ENCODE measurements at places on chromosomes 13 and 19.

DNA sequence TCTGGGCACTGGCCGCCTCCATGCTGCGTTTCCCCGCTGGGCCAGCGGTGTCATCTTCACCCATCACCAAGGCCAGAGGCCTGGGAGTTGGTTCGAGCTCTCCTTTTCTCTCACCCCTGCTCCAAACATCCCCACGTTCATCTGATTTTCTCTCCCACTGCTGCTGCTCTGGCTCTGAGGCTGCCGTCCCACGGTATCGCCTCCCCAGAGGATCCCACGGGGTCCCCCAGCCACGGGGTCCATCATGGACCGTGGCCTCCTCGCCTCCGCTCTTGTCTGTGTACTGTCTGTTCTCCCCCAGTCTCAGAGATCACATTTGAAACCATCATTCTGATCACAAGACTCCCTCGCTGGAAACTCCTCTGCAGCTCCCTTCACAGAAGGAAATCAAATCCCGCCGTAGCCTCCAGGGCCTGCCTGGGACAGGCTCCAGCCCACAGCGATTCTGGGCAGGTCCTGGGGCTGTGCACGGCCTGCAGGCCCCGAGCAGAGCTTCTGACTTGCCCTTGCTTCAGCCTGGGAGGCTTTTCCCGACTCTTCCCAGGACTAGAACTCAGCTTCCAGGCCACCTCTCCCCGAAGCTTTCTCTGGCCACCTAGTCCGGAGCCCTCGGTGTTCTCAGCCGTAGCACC lies 64.2 kb downstream of the SOX1 start:
- no peak for DNase-seq

DNA sequence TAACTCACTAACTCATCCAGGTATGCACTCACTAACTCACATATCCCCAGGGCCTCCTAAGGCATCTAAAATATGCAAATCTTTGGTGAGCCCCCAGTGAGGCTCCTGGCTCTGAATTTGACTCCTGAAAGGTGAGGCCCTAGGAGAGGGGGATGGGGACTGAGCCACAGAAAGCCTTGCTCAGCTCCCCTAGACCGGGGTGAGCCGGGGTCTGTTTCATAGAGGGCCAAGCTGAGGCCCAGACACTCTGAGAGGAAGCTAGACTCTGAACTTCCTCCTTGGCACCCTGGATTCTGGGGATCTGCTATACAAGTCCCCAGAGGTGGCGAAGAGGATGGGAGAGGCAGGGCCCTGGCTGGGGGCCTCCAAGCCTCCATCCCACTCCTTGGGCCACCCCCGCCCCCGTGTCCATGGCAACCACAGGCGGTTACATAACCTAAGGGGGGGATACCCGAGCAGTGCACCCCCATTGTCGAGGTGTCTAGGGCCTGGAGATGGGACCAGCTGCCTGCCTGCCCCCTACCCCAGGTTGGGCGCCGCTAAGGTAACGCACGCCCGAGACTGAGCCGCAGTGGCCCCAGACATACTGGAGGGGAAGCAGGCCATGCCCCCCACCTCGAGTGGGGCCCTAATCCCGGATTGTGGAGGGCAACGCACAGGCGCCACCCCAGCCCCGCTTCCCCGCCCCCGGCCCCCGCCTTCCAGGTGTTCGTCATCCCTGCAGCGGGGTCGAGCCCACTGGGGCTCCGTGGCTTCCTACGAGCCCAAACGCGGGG lies 646 bp downstream of the ABHD8 start:
- DNase-seq: no peak

GRCh38 chr19:41339936-41340335 lies 13.8 kb downstream of the TGFB1 start:
- DNase-seq: no peak

- no peak for DNase-seq
These were observed 20.7 kb upstream of the NANOS2 start for GRCh38 chr19:45935267-45935666.

GRCh38 chr13:99307648-99308339 lies 595 bp upstream of the GPR183 start:
- no peak for DNase-seq

GRCh38 chr19:54281007-54281728 lies at the start of gene LILRB2:
Gene LILRB2 (minus strand): TSS chr19:54281110. CDS start chr19:54280496, 614 bp downstream.
- no peak for DNase-seq

DNA sequence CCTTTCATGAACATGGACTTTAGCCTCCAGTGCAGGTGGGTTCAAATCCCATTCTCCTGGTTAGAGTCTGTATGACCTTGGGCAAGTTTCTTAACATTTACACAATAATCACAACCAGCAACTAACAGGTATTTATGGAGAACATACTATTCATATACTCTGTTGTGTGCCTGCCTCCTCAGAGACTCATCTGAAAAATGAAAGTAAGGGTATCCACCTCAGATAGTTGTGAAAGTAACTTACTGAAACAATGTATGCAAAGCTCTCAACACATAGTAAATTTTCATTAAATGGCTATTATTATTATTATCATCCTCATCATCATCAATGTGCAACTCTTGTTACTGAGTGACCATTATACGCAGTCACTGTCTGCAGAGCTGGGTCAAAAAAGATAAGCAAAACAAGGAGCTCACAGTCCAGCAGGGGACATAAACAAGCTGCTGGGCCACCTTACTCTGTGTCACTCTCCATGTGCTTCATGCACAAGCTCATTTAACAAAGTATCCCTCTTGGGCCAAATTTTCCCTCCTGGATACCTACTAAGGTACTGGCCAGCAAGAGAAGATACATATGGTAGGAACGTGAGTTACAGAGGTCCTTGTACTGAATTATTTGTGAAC lies 70.9 kb upstream of the FNDC3A start:
- DNase-seq: no peak

DNA sequence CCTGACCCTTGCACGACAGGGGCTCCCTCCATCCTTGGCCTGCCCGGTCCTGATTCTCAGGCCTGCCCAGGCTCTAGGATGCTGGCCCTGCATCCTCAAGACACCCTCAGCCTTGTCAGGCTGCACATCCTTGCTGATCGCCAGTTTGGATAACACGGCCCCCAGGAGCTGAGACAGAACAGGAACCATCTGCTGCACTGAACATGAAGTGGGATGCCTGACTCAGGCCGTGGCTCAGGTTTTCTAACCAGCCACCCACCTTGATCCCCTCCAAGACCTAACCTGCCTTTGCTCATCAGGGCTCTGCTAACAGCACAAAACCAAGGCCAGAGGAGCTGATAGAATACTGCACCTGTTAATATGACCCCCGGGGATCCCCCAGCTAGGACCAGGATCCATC lies 56.0 kb downstream of the EPS15L1 start:
- DNase-seq: no peak

DNA sequence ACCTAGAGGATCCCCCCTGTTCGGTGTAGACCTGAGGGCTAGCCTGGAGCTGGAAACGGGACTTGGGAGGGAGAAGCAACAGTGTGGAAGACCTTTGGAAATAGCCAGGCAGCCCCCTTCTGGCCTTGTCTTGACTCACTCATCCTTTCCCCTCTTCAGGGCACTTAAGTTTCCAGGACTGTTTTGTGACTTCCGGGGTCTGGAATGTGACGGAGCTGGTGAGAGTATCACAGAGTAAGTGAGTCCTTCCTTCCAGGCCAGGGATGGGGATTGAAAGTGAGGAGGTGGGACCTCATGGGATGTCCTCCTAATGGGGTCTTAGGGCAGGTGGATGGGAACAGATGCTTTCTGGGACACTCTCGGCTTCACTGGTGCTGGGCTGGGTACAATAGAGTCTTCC lies 29.4 kb downstream of the LYL1 start:
- no peak for DNase-seq

GRCh38 chr19:45800070-45800553 lies 7.5 kb upstream of the DMWD start:
- no peak for DNase-seq

- no peak for DNase-seq
These were observed 306.1 kb downstream of the IRS2 start for GRCh38 chr13:109480011-109480955.

DNA sequence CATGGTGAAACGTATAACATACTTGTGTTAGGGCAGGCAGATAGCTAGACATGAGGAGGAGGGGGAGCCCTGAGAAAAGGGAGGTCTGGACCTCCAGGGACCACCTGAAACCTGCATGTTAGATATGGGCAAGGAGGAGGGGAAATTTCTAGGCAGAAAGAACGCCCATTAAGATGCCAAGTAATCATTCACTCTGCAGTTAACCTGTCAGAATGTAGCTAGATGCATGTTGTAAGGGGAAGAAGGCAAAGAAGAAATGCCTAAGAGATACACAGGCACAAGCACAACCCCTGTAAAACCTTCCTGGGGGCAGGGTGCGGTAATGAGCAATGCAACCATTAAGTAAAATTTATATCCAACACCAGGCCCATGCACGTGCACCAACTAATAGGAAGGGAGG lies 1055.3 kb upstream of the SPRY2 start:
- DNase-seq: no peak
